ENCODE measurements at places on chromosomes 12 and 14.

DNA sequence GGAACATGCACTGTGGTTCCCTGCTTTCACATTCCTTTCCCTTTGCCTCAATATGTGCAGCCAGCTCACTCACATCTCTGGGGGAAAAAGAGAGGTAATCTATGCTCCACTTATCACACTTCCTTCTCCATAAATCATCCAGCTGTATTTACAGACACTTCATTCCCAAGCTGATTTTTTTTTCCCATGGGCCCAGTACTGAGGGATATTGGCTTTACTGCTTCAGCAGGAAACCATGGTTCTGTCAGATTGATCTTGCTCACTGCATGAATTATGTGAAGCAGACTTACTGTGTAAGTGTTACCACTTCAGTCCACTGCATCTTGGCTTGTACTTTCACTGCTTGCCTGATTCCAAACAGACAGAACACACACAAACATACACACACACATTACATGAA is 555.6 kb downstream of the CCER1 start:
- DNase-seq: no peak

DNA sequence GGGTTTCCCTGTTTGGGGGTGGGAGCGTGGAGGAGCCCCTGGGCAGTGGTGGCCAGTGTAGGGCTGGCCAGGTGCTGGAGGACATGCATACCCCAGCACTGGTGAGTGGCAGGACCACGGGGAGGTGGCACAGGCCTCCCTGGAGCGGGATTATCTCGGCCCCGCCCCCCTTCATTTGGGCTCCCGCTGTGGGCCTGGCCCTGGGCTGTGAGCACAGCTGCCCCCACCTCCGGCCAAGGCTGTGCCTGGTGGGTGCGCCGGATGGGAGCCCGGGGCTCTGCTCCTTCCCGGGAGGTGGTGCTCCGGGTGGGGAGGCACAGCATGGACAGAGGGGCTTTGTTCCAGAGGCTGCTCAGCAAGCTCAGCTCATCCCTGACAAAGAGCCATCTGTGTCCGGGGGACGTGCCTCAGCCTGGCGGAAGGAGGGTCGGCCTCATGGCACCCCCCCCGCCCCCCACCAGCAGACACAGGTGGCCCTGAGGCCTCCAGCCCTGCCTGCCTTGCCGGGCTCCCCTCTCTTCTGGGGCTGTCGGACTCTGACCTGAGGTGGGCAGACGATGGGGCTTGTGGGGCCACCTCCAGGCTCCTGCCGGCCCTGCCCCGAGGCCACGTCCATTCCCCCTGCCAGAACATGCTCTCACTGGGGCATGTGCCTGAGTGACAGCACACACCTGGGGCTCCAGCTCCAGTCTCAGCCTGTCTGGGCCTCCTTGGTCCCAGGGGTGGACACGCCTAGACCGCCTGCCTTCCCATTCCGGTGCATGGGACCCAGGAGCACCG is 8.4 kb downstream of the TEDC1 start:
- peak; percentile 89 for DNase-seq

DNA sequence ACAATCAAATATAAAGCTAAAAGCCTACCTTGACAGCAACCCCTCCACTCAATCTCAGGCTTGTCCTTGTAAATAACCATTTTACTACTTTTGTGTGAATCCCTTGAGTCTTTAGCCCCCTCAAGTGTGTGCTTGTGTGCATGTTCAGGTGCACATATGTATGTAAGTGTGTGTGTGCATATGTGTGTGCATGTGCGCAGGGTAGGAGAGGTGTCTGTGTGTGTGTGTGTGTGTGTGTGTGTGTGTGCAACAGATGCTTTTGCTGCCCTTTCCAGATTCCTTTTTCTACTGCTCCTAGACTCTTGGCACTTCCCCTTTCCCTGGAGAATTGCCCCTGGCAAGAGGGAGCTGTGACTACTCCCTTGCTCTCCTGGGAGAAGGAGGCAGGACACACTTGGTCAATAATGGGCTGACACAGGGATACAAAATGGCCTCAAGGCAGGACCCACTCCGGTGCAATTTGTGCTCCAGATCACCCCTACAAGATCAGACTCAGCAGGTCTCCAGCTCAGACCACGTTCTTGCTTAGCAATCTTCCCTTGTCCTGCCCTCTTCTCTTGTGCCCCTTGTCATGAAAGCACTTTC is 73.4 kb downstream of the IFNG start:
- no peak for DNase-seq

DNA sequence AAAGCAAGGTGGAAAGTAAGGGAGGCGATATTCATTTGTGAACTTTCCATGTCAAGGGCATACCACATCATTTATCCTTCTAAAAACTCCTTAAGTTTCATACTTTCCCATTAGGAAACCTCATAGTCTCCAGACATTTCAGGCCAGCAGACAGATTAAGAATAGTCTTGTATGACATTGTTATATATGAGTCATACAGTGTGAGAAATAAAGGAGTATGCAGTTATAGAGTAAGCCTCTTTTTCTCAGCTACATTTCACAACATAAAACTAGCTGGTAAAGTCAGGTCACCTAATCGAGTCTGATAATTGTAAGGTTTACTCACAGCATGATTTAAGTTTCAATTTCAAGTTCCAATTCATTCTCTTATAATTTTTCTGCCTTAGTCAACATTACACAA is 164.3 kb downstream of the GRIP1 start:
- DNase-seq: no peak

GRCh38 chr12:130196827-130197226 is 34.6 kb downstream of the FZD10 start:
- DNase-seq: no peak

DNA sequence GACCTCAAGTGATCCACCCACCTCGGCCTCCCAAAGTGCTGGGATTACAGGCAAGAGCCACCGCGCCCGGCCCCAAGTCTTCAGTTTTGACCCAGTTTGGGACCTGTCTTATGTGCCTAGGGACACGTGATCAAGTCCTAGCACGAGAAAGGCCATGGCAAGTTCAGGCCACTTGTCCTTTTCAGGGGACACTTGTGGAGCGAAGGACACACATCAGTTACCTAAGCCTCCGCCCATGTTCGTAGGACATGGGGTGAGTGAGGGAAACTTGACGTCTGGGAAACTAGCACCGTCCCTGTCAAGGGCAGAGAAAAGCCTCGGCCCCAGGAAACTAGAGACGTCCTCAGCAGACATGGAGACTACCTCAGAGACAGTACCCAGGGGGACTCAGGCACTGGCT is 60.7 kb downstream of the KDM2B start:
- no peak for DNase-seq

- no peak for DNase-seq
Measured at GRCh38 chr14:102154821-102155549, 15.3 kb downstream of the WDR20 start.

DNA sequence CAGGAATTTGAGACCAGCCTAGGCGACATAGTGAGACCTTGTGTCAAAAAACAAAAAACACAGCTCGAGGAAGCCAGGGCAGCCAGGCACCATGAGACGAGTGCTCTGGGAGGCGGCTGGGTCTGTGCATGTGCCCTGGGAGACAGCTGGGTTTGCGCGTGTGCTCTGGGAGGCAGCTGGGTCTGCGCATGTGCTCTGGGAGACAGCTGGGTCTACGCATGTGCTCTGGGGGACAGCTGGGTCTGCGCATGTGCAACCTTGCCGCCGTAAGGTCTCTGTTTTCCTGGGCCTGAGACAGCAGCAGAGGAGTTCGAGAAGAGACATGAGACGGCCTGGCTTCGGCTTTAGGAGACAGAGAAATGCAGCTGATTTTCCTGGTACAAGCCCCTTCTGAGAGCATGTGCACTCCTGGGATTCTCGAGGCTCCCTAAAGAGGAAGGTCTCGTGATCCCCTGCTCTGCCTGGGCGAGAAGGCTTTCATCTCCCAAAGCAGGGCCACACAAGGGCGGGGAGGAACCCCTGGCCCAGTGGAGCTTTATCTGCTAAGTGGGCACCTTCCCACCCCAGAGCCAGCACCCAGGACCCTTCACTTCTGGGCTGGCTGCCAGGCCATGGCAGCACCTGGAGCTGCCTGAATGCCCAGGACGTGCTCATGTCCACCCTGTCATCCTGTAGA is 3.5 kb upstream of the BDKRB1 start:
- DNase-seq: no peak

GRCh38 chr14:67963545-67963944 is 144.0 kb downstream of the RAD51B start:
- DNase-seq: no peak

GRCh38 chr12:104126548-104126947 is 11.5 kb downstream of the NFYB start:
- no peak for DNase-seq

DNA sequence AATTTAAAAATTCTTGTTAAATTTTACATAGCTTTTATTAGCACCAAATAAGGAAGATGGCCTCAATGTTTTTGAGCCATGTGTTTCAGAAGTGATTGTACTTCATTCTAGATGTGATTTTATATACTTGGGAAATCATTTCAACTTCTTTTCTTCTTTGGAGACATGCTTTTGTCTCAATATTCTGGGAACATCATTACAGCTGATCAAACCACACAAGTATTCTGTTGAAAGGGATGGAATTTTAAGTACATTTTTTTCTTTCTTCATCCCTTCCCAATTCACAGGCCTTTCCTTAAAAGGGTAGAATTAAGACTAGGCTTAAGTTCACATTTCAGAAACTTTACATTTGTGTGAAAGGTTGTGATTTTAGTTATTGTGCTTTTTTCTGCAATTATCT is 66.4 kb downstream of the PAPOLA start:
- no peak for DNase-seq

DNA sequence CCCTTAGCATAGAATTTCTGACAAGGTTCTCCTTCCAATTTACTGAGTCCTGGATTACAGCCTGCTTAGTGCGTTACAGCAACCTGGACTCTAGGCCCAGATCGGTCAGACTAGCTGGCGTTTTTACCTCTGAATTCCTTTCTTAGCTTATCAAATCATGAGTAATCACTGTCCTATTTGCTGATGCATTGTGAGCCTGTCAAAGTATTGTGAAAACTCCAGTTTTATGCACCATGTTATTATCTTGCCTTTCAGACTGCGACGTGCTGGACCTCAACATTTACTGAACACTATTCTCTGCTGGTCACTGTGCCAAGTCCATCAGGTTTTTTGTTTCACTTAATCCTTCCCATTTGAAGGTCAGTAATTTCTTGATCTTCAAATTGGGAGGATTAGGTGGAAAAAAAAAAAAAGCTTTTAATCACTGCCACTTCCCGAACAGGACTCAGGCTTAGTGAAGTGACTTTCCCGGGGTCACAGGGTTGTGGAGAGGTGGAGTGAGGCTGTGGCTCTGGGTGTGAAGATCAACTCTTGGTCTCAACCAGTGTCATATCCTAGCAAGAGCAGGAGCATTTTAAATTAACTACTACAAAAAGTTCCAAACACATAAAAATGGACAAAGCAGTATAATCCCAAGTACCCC is 31.2 kb downstream of the FBXO21 start:
- no peak for DNase-seq

DNA sequence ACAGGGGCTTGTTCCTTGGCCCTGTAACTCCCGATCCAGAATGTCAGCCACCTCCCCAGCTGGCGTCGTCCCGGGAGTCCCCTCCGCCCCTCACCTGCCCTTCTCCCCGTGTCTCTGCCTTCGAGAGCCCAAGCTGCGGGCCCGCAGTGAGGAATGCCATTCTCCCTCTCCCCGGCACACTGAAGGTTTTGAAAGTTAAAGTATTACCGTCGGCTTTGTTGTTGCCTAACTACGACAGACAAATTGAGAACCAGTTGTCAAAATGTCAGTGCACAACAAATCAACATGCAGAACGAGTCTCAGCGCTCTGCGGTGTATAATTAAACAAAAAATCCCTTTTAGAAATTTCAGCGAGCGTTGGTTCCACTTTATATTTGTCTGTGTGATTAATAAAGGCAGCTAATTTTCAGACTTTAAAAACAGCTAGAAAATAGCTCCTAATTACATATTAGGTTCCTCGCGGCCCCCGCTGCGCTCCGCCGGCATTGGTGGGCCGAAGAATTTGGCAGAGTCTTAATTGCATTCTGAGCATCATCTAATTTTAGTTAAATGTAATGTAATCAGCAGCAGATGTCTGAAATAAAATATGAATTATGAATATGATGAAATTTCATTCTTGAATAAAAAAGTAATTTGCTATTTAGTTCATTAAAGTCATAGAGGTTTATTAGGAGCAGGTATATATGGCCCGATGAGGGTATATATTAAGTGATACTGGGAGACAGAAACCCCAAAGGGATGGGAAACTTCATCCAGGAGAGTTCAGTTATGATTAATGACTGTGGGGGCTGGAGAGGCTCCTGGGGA is 40.3 kb downstream of the MVK start:
- no peak for DNase-seq

DNA sequence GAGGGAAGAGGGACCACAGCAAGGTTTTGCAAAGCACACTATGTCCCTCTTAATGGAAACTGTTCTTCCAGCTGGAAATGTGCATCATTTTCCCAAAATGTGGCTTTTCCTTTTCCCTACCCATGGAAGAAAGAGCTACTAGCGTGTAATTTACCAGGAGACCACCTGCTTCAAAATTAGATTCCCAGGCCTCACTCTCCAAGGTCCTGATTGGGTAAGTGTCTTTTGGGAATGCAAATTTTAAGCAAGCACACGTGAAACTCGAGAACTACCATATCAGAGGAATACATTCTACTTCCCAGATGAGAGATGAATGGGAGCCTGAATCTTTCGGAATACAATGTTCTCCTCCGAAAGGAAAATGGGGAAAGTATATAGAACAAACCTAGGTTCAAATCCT is 201.6 kb upstream of the NOS1 start:
- no peak for DNase-seq

DNA sequence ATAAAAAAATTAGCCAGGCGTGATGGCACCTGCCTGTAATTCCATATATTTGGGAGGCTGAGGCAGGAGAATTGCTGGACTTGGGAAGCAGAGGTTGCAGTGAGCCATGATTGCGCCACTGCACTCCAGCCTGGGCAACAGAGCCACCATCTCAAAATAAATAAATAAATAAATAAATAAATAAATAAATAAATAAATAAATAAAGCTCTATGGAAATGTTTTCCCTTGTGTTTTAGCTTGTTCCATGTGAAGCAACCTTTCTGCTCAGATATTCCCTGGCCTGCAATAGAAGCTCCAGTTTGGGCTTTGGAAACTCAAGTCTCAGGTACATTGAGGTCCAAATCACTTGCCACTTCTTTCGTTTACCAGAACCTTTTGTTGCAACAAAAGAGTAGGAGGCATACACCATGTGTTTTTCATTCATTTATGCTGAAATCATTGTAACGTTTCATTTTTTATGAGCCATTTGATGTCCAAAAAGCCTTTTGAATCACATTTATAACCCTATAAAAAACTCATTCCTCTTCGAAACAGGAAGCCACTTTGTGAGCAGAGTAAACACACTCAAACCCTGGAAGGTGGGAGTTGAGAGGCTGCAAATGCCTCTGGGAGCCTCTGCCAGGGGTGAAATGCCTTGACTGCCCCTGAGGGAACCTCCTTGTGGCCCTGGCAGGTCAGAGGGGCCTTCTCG is 376.6 kb upstream of the TBX3 start:
- DNase-seq: no peak

- DNase-seq: no peak
Measured at GRCh38 chr12:99119943-99120342, 474.9 kb downstream of the APAF1 start.

GRCh38 chr14:32102152-32102787 is 25.2 kb downstream of the ARHGAP5 start:
- DNase-seq: no peak

GRCh38 chr14:81435391-81436295 is 35.5 kb upstream of the STON2 start:
- peak; percentile 47 for DNase-seq

- DNase-seq: no peak
Measured at GRCh38 chr14:98182393-98183055, 1089.5 kb downstream of the BCL11B start.

Data from midbrain (tissue), 1 donor.